ENCODE measurements at places on chromosomes 2 and 18. TPM values are rescaled to one million over a fixed set of nuclear protein-coding genes. Genes with fewer than 3 reads are reported as not detected.

GRCh38 chr2:216119986-216120385 lies 10.8 kb downstream of the XRCC5 start:
- DNase-seq = no peak

GRCh38 chr2:23622966-23623675 lies 238.1 kb downstream of the KLHL29 start:
- no peak for DNase-seq

TYMS gene
- 61.5 TPM for polyA plus RNA-seq

DLGAP1 gene
- polyA plus RNA-seq = 2.5 TPM

CNGA3 gene
- 0.92 TPM for polyA plus RNA-seq
